ENCODE measurements at places on chromosomes 2 and 18.

DNA sequence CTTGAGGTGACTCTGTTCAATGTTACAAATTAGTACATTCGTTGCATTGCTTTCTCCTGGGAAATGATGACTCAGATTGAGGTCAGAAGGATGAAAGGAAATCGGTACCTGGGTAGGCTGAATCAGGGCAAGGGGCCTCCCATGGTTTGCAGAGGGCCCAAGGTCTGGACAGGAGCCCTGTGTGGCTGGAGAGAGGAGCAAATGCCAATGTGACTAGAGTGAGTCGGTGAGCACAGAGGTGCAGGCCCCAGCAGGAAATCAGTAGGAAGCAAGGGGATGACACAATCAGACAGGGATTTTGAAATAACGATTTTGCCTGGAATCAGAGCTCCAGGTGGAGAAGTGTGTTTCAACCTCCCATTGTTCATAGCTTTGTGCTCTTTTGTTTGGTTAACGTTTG, 118.9 kb downstream of the CCDC102B start:
- peak; percentile 9 for DNase-seq

DNA sequence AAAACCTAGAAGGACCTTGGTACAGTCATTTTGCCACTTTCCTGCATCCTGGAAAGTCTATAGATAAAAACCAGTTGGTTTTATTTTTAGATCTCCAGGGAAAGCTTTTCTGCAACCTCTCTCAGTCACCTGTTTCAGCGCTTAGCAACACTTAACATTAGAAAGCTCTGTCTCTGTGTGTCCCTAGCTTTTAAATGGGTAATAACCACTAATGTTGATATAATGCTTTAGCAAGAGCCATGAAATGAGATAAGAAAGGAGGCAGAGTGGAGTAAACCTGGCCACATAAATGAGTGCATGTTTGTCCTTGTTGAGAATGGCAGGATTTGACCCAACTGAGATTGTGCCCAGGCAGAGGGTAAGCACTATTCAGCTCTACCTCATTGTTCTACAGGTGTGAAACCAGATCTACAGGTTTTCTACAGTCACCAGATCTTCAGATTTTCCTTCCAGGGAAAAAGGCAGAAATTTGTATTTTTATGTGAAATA, 44.8 kb downstream of the MARCHF4 start:
- DNase-seq = no peak

GRCh38 chr2:3223080-3223923, 154.3 kb downstream of the EIPR1 start:
- peak; percentile 7 for DNase-seq

GRCh38 chr2:150341982-150342680, 145.3 kb downstream of the RND3 start:
- DNase-seq = no peak

GRCh38 chr2:37549598-37549997, 121.8 kb downstream of the CDC42EP3 start:
- no peak for DNase-seq

GRCh38 chr18:2717407-2717806, 61.9 kb downstream of the SMCHD1 start:
- DNase-seq = no peak

DNA sequence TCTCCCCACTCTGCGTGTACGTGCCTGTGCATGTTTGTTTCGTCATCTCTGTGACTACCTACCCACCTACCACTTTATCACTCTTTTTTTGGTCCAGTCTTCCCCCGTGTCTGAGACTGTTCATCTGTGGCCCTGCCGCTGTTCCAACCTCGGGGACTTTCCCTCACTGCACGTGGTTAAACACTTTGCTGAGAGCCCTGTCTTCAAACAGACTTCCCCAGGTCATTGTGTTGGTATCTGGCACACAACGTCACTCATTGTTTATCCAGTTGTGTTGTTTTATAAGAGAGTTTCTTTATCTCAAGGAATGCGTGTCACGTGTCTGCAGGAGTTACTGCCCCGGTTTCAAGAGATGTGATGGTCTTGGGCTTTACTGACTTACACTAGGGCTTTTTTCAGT, 262.0 kb upstream of the RASGRP3 start:
- no peak for DNase-seq

- no peak for DNase-seq
These were observed 4.2 kb downstream of the NABP1 start for GRCh38 chr2:191682126-191682525.

DNA sequence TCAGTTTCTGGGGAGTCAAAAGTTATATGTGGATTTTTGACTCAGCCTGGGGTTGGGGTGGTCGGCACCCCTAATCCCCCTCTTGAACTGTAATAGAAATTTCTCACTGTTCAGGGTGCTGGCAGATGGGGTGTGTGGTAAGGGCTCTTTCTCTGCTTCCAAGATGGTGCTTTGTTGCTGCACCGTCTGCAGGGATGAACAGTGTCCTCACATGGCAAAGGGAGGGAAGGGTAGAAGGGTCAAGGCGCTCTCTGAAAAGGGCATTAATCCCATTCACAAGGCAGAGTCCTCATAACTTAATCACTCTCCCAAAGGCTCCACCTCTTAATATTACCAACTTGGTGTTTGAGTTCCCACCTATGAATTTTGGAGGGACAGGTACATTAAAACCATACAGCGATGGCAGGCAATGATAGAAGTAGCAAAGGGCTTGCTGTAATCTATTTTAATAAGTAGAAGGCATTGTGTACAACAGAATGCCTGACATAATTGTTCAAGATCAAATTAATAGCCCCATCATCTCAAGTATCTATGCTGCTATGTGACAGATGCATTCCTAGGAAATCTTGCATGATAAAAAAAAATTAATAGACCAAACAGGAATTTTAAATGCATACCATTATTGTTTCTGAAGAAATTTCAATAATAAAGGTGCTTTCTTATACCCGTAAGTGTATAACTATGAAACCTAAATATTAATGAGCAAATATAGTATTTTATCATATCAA, 28.1 kb downstream of the MMADHC start:
- DNase-seq = no peak

DNA sequence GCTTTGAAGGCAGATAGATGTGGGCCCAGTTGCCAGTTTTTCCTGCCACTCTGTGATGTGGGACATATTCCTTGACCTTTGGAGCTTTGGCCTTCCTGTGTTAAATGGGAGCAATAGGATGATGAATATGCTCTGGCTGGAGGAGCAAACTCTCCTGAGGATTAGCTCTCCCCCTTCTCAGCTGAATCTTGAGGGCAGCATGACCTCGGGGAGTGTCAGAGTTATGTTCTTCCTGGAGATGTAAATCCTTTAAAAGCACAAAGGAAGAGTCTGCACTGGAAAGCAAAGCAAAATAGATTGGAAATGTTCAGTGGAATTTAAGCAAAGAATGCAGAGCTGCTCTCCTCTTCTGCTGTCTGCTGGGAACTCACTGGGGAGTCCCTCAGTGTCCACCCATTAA, 160.1 kb downstream of the ALK start:
- DNase-seq = no peak

DNA sequence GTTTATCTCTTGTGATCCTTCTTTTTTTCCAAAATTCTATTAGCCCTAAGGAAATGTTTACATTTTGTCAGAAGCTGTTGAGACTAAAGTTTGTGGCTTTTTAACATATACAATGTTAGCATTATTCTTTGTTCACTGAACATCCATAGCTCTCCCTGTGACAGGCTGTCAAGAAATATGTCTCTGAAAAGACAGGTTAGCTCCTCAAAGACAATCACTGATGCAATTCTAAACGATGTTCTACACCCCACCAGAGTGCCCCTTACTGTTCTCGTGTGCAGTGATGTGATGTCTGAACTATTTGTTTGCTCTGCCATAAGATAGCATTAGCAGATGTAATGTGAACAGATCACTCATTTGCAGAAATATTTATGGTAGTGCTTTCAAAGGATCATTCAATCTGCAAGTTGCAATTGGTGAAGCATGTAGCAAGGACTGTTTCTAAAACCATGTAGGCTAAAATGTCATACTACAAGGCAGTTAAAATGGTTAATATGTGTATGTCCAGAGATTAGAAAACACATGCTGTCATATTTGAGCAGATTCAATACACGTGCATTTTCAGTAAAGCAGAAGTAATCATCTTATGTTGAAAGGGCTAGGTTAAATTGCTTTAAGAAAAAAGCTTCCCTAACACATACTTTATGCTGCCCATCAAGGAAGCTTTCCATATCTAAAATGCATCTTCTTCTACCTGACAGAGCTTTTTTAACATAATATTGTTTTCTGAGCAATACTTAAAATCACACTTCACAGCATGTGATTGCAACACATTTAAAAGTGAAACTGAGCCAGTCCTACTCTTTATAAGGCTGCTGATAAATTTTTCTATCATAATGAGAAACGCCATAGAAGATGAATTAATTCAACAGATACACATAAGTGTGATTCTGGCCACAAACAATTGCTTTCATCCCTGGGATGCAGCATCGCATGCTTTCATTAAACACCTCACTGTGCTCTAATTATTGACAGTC, 285.7 kb upstream of the UBE2E3 start:
- DNase-seq = no peak

DNA sequence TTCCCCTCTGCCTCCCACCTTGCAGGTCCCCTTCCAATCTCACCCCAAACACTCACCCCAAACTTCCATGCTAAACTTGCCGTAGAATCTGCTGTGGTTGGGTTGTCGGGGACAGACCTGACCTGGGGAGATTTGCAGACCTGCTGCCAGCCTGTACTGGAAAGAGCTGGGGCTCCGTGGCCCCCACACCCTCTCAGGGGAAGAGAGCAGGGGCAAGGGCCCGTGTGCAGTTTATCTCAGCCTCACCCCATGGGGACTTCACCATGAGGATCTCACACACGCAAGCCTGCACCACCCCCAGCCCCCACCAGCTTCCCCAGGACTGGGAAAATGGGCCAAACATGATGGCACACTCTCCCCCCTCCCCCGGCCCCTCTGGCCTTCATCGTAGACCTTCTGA, 30.7 kb downstream of the KCNIP3 start:
- no peak for DNase-seq

- no peak for DNase-seq
These were observed 95.7 kb upstream of the HS6ST1 start for GRCh38 chr2:128414351-128414750.

- DNase-seq = no peak
These were observed 554.7 kb downstream of the NUP35 start for GRCh38 chr2:183678908-183679307.

DNA sequence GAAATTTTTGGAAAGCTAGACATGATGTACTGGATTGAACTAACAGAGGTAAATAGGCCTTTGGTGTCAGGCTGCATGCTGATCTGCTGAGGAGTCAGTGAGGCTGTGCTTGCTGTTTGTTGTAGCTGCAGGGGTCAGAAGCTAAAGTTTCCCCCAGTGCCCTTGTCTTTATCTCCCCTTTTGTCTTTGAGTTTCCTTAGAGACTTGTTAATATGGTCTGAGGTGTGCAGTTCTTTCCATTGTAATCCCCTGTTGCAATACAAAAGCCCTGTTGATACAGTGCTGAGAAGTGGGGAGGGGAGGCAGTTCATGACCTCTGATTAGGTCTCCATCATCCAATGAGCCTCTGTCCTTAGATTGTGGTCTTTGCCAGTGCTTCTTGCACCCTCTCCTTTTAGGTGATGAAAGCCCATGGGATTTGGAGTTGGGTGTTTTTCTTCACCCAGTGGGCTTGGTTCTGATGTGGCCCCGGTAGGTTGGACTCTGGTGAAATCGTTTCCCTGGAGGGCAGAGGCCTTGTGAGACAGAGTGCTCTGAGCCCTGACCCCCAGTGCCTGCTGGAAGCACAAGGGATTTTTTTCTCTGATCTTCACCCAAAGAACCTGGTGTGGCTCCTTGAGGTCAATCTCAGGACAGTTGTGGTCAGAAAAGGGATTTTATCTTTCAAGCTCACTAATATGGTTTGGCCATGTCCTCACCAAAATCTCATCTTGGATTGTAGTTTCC, 163.1 kb downstream of the TMEM18 start:
- DNase-seq = no peak

DNA sequence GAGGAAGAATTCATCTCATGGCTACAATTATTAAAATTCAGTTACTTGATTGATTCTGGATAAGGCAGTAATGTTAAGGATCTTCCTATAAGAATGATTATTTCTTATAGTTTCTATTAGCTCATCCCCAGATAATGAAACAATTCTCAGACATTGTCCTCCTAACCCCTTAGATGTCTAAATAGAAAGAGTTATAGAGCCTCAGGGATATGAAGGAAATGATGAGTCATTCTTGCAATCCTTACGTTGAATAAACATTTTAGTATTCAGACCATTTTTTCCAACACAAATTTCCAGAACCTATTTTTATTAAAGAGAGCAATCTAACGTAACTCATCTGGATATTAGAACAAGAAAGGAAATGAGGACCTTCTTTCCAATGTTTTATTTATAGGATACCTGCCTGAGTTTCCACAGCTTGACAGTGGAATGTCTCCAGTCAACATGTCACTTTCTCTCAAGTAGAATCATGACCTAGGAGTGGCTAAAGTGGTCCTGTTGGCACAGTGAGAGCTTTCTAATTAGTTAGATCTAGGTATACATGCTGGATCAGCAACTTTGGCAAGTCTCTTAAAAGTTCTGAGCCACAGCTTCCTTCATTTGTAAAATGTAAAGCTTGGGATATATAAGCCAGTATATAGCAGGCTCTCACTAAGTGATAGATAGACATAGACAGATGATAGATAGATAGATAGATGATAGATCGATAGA, 88.0 kb upstream of the RAB27B start:
- DNase-seq = no peak

- no peak for DNase-seq
These were observed 155.8 kb downstream of the ZNF516 start for GRCh38 chr18:76339246-76339620.

GRCh38 chr2:145652571-145653545, 1132.9 kb upstream of the ZEB2 start:
- DNase-seq = peak; percentile 55

DNA sequence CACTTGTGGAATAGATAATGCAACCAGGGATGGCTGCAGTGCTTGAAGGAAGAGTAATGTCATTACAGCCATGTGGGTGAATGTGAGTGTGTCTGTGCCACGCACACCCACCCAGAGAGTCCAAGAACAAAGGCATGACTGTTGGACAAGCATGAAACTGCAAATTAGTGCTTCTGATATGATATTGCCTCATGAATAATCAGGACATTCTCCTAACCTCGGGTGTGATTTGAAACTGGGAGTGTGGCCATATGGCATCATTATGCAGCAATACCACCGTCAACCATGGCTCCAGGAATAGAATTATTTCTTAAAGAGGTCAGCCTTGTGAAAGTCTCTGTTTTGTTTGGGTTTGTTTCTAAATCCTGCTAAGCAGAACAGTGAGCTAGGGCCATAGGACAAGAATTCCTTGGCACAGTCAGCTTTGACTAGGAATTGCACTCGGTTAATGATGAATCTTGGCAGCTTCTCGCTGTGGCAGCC, 678.0 kb upstream of the RAB6C start:
- no peak for DNase-seq

DNA sequence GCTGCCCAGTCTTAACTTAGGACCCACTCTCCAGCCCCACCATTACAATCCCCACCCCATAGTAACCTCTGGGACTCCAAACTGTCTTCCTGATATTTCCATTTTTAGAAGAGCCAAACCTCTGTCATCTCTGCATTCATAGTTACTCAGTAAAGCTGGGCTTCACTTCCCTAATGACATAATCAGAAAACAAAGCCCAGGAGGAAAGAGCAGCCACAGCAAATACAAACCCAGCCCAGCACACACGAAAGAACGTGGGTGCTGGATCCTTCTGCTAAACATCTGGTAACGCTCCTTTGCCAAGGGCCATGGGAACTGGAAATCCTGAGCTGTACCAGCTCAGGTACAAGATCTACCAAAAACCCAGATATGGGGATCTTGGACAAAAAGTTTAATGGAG, 36.8 kb upstream of the RIOK3 start:
- no peak for DNase-seq

Measured in kidney epithelial cell (primary cell).